Stimulated activated naive CD4-positive, alpha-beta T cell treated with Interleukin-2 at 50 U/mL for 16 hours (primary cell): ENCODE measurements at places on chromosomes 5 and 9.

GRCh38 chr5:53099546-53099945, 10.0 kb downstream of the MOCS2 start:
- no peak for DNase-seq

DNA sequence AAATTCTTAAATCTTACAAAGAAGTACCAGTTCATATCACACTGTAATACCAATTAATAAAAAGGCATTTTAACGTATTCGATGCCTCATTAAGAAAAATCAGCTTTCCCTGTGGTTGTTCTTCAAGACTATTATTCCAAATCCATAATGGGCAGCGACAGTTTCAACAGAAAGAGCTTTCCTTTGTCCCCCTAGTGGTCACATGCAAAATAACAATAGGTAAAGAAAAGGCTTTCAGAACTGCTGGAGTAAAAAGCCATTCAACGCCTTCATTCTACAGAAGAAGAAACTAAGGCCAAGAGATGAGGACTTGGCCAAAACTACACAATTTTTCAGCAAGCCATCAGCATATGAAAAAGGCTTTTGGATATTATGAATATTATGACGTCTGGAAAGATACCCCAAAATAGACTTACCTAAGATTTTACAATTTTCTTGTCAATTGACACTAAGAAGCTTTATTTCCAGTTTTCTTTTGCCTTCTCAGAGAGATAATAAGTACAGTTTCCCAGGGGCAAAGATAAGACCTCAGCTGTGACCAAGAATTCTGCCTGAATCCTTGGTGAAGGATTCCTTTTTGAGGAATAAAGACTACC, 6.7 kb upstream of the CDH6 start:
- DNase-seq = no peak

DNA sequence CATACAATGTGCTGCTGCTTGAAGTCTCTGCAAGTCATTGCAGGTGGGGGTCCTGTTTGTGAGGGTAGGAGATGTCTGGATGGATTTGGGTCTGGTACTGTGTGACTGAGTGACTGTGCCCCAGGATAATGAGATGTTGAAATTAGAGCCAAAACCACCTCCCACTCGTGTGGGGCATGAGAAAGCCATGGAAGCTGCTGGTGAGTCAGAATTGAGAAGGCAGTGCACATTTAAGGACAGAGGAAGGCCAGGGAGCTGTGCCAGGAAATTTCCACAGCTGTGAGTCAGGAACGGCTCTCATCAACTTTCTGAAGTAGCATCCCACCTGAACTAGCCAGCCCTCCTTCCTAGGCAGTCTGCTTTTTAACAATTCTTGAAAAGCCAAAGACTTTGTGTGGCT, 229.8 kb downstream of the DRD1 start:
- no peak for DNase-seq

DNA sequence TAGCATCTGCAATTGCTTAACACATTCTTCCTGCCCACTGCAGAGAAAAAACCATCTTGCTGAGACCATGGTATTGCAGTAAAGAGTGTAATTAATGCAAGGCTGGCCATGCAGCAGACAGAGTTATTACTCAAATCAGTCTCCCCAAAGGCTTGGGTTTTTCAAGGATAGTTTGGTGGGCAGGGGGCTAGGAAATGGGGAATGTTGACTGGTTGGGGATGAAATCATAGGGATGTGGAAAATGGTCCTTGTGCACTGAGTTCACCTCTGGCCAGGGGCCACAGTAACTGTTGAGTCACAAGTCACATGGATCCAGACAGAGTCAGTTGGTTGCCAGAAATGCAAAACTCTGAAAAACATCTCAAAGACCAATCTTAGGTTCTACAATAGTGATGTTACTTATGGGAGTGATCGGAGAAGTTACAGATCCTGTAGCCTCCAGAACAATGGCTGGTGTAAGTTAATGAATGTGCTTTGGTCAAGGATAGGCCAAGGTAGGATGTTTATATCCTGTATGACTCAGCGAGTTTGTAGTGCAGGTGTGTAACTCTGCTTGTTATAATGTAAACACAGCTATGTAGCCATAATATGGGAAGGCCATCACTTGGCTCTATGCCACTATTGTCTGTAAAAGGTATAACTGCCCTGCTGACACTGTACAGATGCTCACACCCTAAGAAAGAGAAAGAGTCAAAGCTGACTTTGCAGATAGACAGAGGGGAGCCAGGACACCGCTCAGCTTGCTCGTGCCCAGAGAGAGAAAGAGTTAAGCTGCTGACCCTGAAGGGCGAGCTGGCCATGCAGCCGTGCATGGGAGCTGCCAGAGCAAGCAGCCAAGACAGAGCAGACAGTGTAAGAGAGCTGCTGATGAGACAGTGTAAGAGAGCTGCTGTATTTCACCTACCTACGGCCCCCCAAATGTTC, 27.2 kb downstream of the C9orf152 start:
- no peak for DNase-seq

DNA sequence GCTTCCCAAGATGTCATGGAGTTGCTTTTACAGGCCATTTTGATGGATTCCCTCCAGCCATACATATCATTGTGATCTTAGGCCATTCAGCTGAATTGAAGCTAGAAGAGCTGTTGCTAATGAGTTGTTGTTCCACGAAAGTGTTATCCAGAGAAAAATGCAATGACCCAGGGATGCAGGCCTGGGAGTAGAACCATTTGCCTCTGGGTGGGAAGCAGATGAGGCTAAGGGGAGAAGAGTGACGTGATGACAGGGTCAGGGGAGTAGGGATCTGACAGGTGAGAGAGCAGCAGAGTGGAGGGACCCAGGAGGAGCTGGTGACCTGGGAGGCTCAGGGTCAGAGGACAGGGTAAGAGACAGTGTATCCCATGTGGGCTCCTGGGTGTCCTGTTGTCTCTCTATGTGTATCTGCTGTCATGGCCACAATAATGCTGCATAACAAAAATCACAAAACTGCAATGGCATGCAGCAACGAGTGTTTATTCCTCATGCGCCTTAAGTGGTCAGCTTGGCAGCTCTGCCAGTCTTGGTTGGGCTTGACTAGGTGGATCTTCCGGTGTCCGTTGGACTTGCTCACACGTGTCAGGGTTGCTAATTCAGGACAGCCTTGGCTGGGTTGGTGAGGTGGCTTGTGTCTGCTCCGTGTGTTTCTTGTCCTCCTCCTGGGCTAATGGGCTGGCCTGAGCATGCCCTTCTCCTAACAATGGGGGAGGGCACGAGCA, 90.6 kb downstream of the LIFR start:
- no peak for DNase-seq

DNA sequence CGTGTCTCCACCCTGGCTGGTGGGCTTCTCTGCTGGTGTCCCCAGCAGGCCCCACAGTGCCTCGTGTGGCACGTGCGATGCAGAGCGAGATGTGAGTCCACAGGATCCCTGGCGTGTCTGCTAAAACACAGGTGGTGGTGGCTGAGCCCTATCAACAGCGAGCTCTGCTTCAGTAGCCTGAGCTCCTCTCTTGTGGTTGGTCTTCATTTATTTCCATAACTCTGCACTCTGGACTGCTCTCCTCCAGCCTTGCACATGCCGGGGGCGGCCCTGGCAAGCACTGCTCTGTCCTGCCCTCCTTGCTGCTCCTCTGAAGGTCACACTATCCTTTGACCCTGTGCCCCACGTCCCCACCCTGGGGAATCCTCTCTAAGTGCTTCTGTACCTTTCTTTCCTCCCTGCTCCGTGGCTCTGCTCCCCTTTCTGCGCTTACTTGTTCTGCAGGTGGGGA, 59.2 kb downstream of the NSUN2 start:
- DNase-seq = no peak

DNA sequence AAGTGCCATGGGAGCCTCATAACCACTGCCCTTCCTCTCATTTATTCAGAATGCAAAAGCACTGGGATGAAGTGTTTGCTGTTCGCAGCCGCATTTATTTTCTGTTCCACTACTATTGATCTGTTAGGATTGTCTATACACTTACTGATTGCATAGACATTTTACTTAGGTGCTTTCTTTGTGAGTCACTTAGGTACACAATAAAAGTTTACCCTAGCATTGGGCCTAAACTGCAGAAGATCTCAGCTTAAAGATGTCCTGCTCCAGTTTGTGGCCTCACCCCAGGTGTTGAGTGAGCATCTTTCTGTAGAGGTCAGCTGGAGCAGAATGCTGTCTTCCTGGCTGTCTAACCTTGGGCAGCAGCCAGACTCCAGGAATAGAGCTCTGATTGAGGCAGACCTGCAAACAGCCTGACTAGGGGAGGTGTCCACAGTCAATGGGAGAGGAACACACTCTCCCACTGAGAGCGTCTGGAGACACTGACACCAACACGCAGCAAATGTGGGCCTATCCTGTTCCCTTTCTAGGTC, 54.0 kb downstream of the GPR21 start:
- no peak for DNase-seq

GRCh38 chr9:69207503-69207902, 33.4 kb downstream of the TJP2 start:
- no peak for DNase-seq
